ENCODE measurements at places on chromosomes 4 and X.
A peak's percentile ranks its signal among the peaks of the same experiment; 100 is the strongest.

GRCh38 chrX:85988353-85988752 is 59.0 kb downstream of the CHM start:
- no peak for DNase-seq

DNA sequence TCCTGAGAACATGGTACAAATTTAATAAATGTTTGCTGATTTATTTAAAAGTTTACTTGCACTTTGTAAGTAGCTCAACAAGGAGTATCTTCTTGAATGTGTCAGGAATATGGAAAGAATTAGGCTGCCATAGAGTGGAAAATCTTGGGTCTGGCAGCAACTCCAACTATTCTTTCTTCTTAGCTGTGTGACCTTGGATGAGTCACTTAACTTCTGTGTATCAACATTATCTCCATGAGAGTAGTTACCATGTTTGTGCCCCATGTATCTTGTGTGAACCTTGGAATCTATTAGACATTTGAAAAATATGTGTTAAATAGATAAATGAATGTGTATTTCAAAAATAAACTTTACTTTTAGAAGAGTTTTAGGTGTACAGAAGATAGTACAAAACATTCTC is 348.8 kb downstream of the GBA3 start:
- DNase-seq = no peak

- DNase-seq = no peak
Measured at GRCh38 chr4:173934201-173934600, 349.3 kb downstream of the FBXO8 start.

DNA sequence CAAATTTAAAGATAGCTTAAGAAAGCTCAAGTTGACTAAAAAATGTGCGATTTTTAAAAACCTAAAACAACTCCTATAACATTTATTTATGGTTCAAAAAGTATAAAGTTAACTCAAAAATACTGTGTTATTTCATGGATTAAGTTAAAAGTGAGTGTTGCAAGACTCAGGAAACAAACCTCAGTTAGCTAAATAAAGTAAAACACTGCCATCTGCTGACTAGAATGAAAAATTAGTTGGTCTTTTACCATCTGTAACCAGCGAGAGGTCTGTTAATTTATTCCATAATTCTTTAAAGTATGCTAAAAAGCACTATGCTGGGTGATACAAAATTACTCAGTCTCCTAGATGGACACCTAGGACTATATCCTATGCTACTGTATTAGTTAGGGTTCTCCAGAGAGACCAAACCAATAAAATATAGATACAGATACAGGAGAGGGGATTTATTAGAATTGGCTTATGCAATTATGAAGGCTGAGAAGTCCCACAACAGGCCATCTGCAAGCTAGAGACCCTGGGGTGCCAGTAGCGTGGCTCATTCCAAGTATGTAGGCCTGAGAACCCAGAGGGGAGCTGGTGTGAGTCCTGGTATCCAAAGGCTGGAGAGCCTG is 4.9 kb upstream of the WDFY3 start:
- DNase-seq = no peak

DNA sequence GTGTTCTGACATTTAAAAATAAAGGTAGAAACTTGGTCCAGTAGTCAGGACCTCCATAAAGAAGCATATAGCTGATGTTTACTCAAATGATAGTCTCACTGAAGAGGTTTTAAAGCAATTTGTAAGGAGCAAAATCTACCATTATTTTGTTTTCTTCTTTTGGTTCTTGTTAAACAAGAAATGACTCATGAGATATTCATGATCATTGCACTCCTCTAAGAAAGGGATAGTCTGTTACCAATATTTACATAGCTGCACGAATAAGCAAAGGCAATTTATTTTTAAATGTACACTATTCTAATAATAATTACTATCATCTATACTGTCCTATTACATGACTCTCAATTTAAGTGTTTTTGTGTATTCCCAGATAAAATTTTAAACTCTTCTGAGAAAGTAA is 397.9 kb downstream of the FAM47B start:
- no peak for DNase-seq

GRCh38 chrX:13263560-13264251 is 56.1 kb downstream of the ATXN3L start:
- no peak for DNase-seq

DNA sequence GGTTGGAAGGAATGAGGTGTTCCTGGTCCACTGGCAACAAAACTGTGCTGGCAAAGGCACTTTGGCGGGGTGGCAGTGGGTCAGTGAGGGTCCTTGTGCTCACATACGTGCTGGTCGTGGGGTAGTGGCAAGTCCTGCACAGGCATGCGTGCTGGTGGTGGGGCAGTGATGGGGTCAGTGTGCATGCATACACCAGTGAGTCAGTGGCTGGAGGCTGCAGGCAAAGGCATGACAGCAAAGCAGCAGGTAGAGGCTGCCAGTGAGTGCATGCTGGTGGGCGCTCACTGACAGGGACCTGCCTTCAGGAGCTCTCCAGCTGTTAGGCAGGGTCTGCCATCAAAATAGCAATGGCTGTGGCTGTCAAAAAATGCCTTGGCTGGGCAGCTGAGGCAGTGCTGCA is 42.1 kb downstream of the TMPRSS11E start:
- no peak for DNase-seq

- no peak for DNase-seq
Measured at GRCh38 chr4:131609039-131609438, 1540.1 kb upstream of the PCDH10 start.

DNA sequence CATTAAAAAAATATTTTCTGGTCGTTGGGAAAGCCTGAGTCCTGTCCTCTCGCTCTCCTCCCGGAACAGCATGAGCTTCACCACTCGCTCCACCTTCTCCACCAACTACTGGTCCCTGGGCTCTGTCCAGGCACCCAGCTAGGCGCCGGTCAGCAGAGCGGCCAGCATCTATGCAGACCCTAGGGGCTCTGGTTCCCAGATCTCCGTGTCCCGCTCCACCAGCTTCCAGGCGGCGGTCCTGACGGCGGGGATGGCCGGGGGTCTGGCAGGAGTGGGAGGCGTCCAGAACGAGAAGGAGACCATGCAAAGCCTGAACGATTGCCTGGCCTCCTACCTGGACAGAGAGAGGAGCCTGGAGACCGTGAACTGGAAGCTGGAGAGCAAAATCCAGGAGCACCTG is 807.2 kb upstream of the NDST4 start:
- no peak for DNase-seq

- DNase-seq = peak; percentile 41
Measured at GRCh38 chr4:25030277-25031076, at the start of gene LGI2. Gene LGI2, minus strand, starts transcription at chr4:25030946. Its CDS starts 253 bp downstream, at chr4:25030693.

DNA sequence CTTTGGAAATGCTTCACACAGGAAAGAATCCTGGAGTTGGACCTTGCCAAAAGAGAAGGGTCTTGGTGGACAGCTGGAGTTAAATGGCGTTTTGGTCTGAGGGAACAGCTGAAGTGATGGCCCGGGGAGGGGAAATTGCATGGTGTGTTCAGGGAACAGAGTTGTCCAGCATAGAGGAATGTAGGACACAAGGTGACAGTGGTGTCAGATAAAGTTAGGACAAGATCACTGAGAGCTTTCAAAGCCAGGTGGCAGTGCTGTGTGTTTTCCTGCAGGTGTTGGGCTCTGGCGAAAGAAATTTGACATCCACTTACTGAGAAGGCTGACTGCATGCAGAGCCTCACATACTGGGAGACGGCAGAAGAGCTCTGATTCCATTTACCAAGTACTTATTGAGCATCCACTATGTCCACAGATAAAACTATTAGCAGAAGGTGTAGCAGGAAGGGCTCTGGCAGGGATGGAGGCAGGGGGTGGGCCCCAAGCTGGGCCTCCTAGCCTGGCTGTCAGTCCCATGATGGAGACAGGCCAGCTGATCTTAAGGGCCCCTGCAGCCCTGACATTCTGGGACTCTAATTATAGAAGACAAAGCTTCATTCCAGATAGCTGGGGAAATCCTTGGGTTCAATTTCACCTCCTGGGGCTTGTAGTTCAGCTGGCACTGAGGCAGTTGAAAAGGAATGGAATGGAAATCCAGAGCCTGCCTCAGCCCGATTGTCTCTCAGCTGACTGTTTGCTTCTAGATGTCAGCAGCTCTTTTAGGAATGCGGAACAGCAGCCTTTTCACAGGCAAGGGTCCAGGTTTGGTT is 150.2 kb upstream of the MAMLD1 start:
- no peak for DNase-seq

Data from progenitor cell of endocrine pancreas (in vitro differentiated cells).